ENCODE measurements at places on chromosomes 6 and 20. TPM values are rescaled to one million over a fixed set of nuclear protein-coding genes. Genes with fewer than 3 reads are reported as not detected.

DNA sequence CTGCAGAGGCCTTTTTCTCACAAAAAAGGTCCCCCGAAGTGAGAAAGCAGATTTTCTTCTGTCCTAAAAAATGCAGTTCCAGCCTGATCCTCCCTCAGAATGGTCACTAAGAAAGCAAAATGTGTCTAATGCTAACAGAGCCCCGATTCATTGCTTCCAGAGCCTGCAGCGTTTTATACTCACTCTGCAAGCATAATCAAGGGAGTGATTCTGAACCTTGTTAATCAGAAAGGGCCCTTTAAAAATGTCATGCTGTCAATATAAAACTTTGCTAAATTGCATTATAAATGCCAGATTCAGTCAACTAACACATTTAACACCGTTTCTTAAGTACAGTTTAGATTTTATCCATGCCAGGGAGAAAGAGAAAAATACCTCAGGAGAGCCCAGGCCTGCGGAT lies 202.8 kb downstream of the CD83 start:
- no peak overlapping the region for H3K4me3 ChIP-seq
- H3K27me3 ChIP-seq, result no peaks in the 10 kb centered on the region
- H3K27ac ChIP-seq, result no peak overlapping the region
- peaks cover 7% of the 10 kb centered on the region for H3K4me1 ChIP-seq
- no peak for DNase-seq

DNA sequence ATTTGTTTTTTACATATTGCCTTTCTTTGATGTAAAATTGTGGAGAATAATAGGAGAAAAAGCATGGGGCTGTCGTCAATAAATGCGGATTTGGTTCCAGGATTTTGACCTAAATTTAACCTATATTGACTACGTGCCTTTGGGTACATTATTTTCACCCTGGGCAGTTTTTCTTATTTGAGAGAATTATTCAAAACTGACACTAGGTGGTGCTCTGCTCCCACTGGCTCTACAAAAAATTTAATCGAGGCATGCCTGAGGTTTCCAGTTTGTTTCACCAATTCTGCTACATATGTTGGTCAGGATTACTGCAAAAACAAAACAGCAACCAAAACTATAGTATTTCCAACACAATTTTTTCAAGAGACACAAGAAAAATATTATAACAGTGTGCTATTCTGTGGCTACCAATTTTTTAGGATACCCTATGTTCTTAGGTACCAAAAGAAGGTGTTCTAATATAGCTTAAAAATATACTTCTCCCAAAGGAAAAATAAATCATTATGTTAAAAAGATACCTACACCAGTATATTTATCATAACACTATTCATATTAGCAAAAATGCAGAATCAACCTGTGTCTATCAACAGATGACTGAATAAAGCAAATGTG lies 48.6 kb upstream of the FABP7 start:
- H3K36me3 ChIP-seq, result no peaks in the 10 kb centered on the region
- H3K27ac ChIP-seq, result no peak overlapping the region
- H3K27me3 ChIP-seq, result no peaks in the 10 kb centered on the region
- no peak for DNase-seq
- no peak overlapping the region for H3K4me3 ChIP-seq

DNA sequence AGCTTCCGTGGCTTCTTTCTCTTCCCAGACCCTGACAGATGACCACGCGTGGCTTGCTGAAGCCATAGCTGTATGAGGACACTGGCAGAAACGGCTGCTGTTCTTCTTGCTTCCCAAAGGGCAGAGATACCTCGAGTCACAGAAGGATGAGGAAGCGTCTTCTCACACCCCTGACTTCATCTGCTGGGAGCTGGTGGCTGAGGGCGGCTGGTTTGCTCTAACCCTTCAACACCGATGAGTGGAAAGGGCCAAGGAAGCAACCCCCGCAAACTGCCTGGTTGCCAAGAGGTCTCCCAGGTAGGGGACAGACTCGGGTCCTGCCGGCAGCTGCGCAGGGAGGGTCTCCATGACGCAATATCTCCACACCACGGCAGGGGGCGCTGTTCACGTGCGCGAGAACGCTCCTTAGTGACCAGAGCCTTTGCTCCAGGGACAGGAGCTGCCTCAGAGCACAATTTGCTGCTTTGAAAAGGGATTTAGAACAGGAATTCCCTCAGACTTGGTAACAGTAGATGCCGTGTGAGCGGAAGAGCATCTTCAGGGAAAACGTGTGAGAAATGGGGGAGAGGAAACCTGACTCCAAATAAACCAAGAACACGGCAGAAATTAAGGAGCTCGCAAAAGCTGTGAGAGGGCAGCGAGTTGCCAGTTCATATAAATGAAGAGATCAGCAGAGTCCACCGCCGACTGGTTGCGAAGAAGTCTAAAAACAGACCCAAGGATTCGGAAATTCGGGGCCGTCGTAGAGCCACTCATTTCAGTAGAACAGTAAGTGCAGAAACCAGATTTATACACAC lies 80.2 kb downstream of the ERMARD start:
- DNase-seq, result peak; percentile 53
- H3K4me1 ChIP-seq, result peaks cover 6% of the 10 kb centered on the region
- H3K27me3 ChIP-seq, result no peaks in the 10 kb centered on the region
- H3K4me3 ChIP-seq, result no peak overlapping the region
- H3K36me3 ChIP-seq, result no peaks in the 10 kb centered on the region

DNA sequence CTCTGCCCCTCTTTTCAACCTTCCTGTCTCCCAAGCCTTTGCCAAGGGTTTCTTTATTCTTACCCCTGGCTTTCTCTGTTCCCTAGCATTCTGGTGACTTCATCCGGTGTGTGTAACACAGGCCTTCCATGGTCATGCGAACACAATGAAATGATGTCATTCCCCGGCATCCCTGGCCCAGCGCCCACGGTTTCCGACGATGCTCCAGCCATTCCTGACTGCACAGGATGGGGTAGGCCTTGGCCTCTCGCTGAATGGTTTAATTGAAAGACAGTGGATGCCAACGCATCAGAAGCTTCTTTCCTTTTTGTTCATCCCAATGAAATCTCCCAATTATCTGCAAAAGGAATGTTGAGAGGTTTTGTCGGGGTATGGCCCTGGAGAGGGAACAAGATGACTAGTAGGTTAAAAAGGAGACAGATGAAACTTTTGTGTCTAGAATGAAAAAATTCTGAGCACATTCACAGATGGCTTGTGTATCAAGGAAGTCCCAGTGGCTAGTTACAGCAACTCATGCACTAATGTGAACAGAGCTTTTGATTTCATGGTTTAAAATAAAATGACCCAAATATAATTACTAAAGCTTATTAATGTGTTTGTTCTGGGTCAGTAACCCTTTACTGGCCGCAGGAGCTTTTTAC lies 655.0 kb downstream of the QKI start:
- no peak overlapping the region for H3K27ac ChIP-seq
- no peaks in the 10 kb centered on the region for H3K4me1 ChIP-seq
- no peak overlapping the region for H3K4me3 ChIP-seq
- no peak for DNase-seq
- peaks cover 4% of the 10 kb centered on the region for H3K27me3 ChIP-seq

SLC22A1 gene
- total RNA-seq, result 1.0 TPM

OOEP gene
- not detected for total RNA-seq

CTAGE9 gene
- not detected for total RNA-seq

GRCh38 chr6:170402318-170403040 lies 95.9 kb downstream of the FAM120B start:
- H3K27me3 ChIP-seq, result no peaks in the 10 kb centered on the region
- H3K27ac ChIP-seq, result no peak overlapping the region
- DNase-seq, result no peak
- no peak overlapping the region for H3K4me3 ChIP-seq
- H3K4me1 ChIP-seq, result no peaks in the 10 kb centered on the region

- H3K27ac ChIP-seq, result no peak overlapping the region
- no peaks in the 10 kb centered on the region for H3K4me1 ChIP-seq
- no peaks in the 10 kb centered on the region for H3K36me3 ChIP-seq
- no peaks in the 10 kb centered on the region for H3K27me3 ChIP-seq
- no peak for DNase-seq
These were observed 362.1 kb downstream of the PHF3 start for GRCh38 chr6:63997734-63998133.

DNA sequence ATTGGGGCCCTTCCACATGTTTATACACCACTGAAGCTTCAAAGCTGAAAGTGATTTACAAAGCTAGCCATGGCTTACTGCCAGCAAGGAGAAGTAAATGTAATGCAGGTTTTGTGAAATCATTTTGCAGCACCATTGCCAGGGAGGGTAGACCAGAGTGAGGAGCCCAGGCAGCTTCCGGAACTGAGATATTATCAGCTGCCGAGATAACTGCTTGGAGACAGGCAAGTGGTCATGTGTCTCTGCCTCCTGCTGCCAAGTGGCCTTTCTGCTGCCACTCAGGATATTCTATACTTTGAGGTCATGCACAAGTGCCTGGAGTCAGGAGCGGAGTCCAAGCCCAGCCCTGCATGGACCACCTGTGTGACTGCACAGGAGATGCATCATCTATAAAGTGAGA lies 160.2 kb downstream of the SYNDIG1 start:
- DNase-seq, result no peak
- peaks cover 5% of the 10 kb centered on the region for H3K4me1 ChIP-seq
- H3K27me3 ChIP-seq, result no peaks in the 10 kb centered on the region
- no peak overlapping the region for H3K4me3 ChIP-seq
- H3K36me3 ChIP-seq, result no peaks in the 10 kb centered on the region

DNA sequence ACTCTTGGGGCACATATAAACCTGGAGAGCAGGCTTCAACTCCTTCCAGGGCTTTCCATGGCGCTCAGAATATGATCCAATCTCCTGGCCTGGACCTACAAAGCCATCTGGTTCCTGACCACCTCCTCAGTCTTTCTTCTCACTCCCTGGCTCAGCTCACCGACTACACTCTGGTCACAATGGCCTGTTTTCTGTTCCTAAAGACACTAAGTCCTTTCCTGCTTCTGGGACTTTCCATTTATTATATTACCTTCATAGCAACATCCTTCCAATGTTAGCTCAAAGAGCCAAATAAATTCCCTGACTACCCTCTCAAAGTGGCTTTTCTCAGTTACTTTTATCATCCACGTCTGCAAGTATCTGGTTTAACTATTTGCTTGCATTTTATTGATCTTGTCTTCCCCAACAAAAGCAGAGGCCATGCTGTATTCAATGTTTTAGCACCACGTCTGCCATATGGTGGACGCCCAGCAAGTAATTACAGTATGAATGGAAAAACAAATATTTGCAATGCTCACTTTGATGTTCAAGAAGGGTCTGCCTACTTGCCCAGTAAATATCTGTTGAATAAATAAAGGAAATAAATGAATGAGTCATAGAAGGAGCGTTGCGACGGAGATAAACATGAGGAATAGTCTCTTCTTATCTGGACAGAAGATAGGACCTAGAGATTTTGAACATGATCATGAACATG lies 328.4 kb downstream of the ESR1 start:
- H3K4me3 ChIP-seq, result no peak overlapping the region
- DNase-seq, result no peak
- no peaks in the 10 kb centered on the region for H3K4me1 ChIP-seq
- no peak overlapping the region for H3K27ac ChIP-seq

DNA sequence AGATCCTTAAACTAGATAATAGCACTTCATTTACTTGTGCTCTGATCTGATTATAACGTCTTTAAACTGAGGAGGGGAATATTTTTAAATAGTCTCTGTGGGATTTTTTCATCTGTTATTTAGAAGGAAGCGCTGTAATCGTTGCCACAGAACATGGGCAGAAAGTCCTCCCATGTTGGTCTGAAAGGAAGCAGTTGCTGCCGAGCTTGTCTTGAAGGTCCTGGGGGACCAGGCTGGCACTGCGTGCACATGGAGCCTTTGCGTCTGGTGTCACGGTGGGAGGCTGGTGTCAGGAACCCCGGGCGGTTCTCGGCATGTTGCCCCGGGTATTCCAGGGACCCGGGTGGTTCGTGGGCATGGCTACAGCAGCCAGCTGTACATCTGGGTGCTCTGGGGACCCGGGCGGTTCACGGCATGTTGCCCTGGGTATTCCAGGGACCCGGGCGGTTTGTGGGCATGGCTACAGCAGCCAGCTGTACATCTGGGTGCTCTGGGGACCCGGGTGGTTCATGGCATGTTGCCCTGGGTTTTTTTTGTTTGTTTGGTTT lies 11.5 kb downstream of the TPD52L2 start:
- no peaks in the 10 kb centered on the region for H3K4me1 ChIP-seq
- no peak overlapping the region for H3K27ac ChIP-seq
- no peak for DNase-seq

- DNase-seq, result no peak
- no peaks in the 10 kb centered on the region for H3K4me1 ChIP-seq
- H3K27ac ChIP-seq, result no peak overlapping the region
- no peaks in the 10 kb centered on the region for H3K27me3 ChIP-seq
- H3K4me3 ChIP-seq, result no peak overlapping the region
These were observed 129.8 kb downstream of the TPBG start for GRCh38 chr6:82493467-82493866.

LPA gene
- total RNA-seq, result 0.09 TPM

DNA sequence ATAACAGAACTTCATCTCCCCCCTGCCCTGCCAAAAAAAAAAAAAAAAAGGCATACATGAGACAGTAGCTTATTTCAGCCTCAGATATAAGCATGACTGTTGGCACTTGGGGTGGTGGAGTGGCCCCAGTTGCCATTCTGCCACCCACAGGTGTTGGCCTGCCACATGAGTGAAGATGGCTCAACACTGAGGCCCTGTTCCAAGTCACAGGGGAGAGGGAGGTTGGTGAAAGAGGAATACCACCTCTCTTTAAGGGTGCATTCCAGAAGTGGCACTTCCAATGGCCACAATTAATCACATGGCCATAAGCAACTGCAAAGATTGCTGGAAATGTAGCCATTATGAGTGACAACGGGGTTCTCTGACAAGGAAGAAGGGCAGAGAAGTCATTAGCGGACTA lies 61.9 kb upstream of the JARID2 start:
- peaks cover 6% of the 10 kb centered on the region for H3K4me1 ChIP-seq
- H3K27me3 ChIP-seq, result no peaks in the 10 kb centered on the region
- no peak overlapping the region for H3K4me3 ChIP-seq
- no peaks in the 10 kb centered on the region for H3K36me3 ChIP-seq

Data from T-cell (primary cell).